H7 (cell line): ENCODE measurements at places on chromosomes 1 and 21.

DNA sequence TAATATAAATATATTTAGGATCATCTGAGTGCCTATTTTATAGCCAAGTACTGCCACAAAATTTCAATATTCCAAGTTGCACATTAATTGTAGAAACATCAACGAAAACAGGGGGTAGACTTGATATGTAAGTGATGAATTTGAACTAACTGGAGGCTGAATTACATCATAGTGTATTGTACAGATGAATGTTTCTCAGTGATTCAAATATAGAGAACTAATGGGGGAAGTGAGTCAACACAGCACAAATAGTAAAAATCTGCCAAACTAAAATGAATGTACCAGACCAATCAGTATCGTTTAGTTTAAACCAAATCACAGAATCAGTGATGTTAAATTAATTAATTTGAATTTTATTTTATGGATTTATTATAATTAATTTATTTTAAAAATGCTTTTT, 42.8 kb downstream of the RTCA start:
- DNase-seq: no peak

DNA sequence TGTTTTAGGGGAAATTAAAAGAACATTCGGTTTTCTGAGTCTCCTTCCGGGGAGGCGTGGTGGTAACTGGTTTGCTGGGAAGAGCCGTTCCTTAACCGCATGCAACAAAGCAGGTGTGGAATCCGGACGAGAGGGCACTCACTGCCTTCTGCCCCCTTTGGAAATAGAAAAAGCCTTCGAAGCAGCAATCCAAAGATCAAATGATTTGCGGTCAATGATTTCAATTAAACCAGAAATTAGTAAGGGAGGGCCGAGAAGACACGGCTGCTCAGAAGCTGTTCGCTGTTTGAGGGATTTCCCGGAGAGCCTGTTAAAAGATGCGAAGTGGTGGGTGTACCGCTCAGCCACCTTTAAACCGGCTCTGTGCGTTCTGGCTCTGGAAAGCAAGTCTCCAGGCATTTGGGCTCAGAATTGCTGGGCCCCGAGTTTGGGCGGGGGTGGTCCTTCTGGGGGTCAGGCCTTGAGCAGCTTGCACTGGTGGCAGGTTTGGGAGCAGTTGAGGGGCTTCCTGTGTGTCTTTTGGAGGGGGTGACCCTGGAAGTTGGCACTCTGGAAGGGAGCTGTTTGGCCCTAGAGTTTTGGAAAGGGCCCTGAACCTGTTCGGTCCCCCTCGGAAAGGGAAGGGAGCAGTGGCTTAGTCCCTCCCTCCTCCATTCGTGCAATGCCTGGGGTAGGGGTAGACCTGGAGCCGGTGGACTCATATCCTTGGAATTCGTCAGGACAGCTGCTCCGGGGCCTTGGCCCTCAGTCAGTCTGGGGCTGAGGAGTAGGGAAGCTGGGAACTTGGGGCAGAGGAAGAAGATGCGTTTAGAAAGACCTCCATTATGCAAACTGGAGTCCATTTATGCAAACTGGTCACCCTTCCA, 3.1 kb downstream of the SIM2 start:
- peak; percentile 70 for DNase-seq

GRCh38 chr1:63475761-63476160, 47.3 kb downstream of the ITGB3BP start:
- DNase-seq: no peak

DNA sequence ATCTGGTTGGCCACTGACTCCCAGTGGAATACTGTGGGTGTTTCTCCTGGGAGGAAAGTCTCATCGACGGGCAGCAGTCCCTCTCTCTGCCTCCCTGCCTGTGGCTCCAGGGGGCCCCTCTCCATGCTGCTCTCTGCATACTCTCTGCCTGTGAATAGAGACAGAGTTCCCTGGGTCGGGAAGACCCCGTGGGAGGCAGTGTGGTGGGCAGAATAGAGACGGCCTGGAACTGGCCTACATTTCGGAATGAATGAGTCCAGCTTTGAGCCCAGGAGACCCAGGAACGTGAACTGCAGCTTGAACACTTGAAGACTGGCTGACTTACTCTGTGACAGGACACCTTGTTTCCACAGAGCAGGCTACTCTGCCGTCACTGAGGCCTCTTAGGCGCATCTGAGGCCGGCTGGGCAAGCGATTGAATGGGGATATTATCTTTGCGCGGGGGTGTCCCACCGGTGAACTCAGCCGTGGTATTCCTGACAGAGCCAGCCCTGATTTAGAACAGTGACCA, 64.0 kb downstream of the KIF21B start:
- DNase-seq: peak; percentile 69

DNA sequence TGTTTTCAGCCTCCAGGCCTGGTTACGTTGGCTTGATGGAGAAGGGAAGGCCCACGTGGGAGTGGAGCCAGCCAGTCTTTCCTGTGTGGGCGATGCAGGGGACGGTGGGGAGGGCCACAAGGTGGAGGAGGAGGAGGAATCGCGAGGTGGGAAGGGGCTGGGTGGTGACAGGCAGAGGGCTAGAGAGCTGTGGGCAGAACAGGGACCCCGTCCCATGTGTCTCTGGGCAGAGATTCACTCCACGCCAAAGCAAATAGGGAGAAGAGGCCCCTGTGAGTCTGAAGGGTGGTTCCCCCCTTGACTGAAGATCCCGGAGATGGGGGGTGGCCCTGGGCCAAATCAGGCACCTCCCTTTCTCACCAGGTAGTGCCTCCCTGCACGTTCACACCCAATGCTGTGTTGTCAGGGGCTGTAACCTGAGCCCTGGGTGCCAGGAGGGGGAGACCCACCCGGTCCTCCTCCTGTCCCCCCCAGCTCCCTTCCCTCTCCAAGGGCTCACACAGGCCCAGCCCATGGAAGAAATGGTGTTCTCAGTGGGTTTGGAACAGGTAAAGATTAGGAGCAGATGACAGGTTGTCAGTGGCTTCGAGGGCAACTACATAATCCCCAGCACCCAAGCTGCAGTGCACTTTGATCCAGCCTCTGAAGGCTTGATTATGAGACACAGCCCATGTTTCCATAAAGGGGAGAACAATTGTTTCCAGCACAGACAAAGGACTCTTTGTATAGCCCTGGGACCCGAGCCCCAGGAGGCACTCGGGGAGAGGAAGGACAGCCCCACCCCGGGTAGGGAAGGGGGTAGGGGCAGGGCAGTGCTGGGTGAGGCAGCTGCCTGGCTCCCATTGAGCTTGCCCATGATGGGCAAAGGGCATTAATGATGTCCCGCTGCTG, 37.7 kb upstream of the GPR37L1 start:
- DNase-seq: peak; percentile 79

- DNase-seq: no peak
Observed at GRCh38 chr1:59076612-59077011, 220.3 kb upstream of the FGGY start.

- DNase-seq: no peak
Observed at GRCh38 chr1:86703696-86704457, 499 bp upstream of the SH3GLB1 start.

DNA sequence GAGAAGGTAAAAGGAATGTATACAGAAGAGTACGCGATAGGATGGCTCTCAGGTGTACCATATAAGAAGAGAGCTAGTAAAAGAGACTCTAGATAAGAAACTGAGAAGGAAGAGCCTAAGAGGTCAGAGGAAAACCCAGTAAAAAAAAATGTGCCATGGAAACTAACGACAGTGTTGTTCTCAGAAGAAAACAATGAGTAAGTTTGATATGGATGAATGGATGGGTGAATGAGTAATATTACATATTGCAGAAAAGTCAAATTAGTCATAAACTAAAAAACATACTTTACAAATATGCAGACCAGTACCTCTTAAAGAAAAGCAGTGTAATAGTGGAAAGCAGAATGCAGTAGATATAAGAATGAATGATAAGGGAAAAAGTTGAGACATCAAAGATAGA, 316.2 kb downstream of the HMCN1 start:
- no peak for DNase-seq

GRCh38 chr1:84689514-84690396, 506 bp downstream of the SSX2IP start:
- no peak for DNase-seq

GRCh38 chr1:46522184-46522968, 29.1 kb downstream of the KNCN start:
- DNase-seq: peak; percentile 57

DNA sequence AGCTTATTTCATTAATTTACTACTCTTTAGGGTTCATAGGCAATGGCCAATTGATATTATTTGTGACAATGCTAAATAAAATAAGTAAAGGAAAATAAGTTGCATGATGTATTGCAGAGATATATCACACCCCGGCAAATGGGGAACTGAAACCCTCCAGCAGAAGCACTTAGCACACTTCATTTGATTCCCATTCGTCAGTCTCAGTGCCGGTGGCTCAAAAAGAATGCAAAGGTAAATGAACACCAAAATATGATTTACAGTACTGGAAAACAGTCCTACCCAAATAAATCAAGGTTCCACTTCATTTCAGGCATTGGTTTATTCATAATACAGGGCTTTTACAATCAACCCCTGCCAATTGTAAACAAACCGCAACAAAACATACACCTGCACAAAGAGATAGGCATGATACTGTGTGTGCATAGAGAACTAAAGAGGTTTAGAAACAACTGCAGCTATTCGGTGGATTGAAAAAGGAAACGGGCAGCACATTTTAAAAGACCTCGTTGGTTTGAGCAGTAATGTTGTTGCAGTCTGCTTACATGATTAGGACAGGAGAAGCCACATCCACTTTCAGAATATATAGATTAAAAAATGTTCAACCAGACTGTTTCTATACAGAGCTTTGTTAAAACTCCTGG, 1019.2 kb downstream of the TTLL7 start:
- no peak for DNase-seq

GRCh38 chr1:67619080-67619479, 65.9 kb upstream of the GADD45A start:
- DNase-seq: no peak

DNA sequence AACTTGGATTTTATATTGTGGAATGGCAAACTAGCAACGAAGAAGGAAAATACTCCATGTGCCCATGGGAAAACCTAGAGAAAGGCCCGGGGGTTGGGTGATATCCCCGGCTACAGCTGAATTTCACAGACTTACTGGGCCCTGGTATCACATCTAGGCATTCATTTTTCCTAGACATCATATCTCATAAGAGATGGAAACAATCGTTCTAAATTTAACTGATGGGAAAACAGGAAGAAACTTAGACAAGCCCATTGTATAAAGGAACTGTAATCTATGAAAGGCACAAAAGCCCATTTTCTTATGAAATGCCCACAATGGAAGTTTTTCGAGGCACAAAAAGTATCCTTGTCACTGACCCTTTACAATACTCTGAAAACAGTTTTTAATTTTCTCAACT, 407.9 kb upstream of the LYPLAL1 start:
- DNase-seq: no peak

DNA sequence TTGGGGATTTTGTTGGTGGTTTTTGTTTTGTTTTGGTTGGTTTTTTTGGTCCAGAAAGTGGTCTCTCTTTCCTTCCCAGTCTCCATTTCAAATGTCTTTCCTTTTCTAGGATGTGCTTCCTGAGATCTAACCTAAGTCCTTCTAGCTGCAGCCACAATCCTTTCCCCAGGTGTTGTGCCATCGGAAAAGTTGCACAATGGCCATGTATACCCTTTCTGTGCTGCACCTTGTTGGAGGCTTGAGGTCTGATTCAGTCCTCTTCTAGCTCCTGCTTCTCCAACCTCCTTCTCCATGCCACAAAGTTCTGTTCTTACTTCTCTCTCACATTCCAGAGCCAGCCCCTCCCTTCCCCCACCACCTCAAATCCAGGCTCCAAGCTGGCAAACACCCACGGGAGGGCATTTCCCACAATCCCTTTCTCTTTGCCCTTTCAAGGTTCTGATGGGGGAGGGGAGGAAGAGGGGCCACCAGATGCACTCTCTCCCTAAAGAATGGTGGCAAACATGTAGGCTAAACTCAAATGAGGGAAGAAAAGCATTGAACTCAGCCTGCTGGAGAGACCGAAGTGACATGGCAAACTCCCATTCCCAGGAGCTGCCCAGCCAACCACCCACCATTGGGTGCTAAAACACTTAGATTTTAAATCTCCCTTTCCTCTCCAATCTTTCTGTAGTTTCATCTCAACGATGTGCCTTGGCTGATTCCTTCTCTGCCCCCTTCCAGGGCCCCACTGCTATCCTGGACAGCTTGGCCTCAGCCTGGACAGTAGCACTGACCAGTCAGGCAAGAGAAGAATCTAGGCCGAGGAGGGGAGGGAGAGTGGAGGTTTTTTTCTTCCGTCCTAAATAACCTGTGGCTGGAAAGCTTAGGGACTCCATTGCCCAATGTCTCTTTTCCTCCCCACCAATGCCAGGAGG, 2.9 kb downstream of the KCNJ10 start:
- DNase-seq: no peak

DNA sequence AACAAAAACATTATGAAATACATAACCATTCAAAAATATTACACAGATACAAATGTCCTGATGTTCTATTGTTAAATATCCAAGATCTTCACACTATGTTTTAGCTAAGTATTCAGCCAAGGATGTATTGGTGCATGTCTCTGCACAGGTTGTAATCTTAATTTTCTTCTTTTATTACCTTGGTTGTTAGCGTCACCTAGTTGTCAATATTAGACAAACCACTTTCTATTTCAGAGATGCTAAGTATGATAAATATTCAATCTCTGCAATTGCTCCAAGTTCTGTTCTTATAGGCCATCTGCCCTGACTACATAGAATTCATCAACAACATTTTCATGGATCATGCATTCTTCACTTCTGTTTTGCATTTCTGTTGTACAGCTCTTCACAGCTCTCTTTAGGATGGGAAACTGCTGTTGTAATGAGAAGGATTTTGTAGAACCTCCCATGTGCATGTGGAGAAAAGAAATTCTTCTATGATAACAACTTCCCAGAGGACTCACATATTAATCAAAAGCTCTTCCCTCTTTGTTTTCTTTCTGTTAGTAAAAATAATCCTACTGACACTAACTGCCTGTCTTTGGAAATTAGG, 380.1 kb downstream of the NUF2 start:
- no peak for DNase-seq

DNA sequence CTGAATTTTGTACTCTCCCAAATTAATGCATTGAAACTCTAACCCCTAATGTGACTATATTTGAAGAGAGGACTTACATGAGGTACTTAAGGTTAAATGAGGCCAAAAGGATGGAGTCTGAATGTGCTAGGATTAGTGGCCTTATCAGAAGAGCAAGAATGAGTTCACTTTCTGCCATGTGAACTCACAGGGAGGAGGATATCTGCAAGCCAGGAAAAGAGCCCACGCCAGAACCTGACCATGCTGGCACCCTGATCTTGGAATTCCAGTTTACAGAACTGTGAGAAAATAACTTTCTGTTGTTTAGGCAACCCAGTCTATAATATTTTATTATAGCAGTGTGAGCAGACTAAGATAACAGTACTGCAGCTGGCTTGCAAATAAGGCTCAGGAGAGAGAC, 12.2 kb upstream of the FASLG start:
- DNase-seq: no peak

DNA sequence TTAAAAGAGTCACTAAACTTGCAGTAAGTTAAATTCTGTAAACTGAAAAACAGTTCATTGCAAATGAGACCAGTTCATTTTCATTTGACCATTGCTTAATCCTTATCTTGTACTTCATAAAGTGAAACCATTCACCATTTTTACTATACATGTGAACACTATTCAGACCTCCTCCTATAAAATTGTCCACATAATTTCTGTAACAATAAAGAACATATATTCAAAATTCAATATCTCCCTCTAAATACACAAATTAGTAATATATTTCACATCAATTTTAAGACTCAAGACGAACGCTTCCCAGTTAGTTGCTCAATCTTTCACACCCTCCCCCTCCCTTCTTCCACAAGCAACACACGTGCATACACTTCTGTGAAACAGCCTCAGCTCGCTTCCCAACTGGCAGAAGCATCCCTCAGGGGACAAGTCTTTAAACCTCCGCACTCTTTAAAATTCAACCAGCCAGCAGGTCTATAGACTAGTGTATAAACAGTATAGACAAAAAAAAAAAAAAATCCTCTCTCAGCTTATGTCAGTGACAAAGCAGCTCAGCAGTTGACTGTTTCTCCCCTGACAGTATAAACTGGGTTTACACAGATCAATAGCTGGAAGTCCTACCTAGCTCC, 99.6 kb downstream of the DENND1B start:
- no peak for DNase-seq
